ENCODE measurements at places on chromosomes 3 and 15.

- peak; percentile 69 for DNase-seq
Measured at GRCh38 chr3:30644615-30645014, 38.2 kb downstream of the TGFBR2 start.

DNA sequence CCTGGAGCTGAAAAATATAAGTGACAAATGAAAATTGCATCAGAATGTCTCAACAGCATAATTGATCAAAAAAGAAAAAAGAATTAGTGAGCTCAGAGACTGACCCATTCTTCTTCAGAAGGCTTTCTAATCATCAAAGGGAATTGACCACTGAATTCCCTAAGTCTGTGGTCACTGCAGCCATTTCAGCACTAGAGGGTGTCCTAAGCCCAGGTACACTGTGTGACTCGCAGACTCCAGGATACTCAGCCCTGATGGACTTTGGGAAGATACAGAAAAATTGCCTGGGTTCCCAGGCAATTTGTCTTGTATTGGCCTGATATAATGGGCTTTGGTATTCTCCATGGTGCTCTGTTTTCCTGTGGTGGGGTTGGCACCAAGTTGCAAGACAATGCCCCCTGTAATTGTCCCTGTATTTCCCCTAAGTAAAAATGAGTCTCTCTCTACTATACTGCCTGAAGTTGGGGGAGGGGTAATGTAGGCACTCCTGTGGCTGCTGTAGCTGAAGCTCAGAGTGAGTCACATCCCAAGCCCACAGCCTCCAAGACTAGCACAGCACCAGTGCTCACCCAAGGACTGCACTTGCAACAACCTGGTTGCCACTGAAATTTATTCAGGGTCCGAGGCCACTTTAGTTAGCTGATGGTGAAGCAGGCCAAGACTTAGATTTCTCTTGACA, 256.0 kb upstream of the STAC start:
- no peak for DNase-seq

GRCh38 chr15:94395640-94396039, 164.3 kb downstream of the MCTP2 start:
- no peak for DNase-seq

GRCh38 chr15:80494756-80495155, 90.6 kb downstream of the ARNT2 start:
- DNase-seq: no peak

- peak; percentile 31 for DNase-seq
Measured at GRCh38 chr3:187975561-187976364, 178.2 kb upstream of the LPP start.

DNA sequence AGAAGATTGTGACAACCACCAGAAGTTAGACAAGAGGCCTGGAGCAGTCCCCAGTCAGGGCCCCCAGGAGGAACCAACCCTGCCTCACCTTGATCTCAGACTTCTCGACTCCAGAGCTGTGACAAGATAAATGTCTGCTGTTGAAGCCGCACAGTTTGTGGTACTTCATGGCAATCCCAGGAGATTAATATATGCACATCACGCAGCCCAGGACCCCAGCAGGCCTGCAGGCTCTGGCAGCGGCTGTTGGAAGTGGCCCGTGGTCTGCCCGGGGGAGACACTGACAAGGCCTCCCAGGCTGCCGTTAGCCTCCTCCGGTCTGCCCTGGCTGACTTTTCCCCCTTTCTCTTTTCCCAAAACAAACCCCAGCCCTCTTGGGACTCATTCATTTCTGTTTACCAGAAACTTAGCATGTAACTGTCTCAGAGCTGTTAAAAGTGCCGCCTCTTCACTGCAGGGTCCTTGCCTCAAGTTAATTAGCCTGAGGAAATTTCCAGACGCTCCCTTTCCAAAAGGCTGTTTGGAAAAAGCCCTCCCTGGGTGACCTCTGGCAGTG, 183.5 kb upstream of the LYSMD4 start:
- no peak for DNase-seq

GRCh38 chr3:32593903-32594525, 23.4 kb upstream of the DYNC1LI1 start:
- DNase-seq: no peak

DNA sequence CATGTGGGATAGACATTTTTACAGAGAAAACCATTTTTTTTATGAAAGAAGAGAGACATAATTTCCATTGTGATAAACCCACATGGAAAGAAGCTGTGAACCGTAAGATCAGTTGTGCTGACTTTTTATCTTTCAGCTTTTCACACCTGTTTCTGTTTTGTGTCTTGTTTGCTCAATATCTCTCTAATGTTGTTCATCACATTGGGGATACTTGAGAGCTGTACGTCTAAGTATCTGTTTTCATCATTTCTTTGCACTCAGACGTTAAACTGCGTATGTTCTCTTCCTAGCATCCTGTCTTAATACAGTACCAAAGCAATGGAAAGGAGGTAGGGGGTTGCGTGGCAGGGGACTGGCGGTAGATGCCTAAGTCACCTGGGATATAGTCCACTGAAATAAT, 449.0 kb downstream of the NAALADL2 start:
- DNase-seq: no peak
